ENCODE measurements at places on chromosomes 2 and 18.

- DNase-seq: no peak
Observed at GRCh38 chr2:209872675-209873074, 101.0 kb downstream of the UNC80 start.

- DNase-seq: no peak
Observed at GRCh38 chr2:85213404-85213803, 80.2 kb downstream of the TCF7L1 start.

DNA sequence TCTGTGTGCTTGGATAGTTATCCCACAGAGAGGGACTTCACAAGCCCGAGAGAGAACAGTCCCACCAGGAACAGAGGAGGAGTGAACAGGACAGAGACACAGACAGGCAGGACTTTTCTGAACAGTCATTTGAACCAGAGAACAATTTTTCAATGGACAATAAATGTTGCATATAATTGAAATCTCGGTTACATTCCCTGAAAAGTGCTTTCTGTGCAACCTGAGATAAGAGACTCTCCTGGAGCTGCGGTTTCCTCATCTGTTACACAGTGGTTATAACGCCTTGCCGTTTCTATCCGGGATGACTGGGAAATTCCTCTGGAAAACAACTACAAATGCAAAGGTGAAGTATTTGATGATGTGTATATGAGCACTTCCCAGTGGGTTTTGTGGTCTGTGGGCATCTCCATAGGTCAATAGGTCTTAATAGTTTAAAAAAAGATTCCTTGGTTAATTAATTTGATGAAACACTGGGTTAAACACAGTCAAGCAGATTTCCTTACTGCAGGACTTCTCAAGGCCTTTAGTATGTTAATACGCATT lies 87.2 kb upstream of the HPCAL1 start:
- DNase-seq: no peak

- no peak for DNase-seq
Observed at GRCh38 chr2:129910446-129911362, 68.8 kb upstream of the RAB6C start.

DNA sequence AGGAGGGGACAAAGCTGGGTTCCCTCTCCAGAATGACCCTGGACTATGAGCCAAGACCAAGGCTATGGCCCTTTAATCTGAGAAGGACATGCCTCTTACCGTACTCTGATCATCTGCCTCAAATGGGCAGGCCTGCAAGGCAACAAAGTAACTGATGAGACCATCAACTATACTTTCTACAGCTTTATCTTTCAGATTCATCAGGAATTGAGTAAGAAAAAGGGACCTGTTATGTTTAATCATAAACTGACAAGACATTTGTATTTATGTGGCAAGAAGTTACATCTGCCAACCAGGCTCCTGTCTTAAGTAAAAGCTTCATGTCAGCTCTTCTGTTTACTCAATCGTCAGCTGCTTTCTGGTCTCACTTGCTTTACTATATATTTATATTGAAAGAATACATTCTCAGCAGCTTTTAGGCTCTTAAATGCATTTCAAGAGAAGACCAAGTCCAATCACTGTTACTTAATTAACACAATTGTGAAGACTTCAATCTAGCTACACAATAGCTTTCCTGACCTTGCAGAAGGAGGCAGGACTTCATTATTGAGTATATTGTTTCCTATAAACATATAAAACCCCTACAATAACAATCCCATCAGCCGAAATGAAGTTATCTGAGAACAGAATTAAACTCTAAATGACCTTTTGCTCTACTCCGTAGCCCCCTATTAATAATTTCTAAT lies 163.8 kb downstream of the ETAA1 start:
- DNase-seq: peak; percentile 21
